ENCODE measurements at places on chromosomes 3 and 15.
A peak's percentile ranks its signal among the peaks of the same experiment; 100 is the strongest.

DNA sequence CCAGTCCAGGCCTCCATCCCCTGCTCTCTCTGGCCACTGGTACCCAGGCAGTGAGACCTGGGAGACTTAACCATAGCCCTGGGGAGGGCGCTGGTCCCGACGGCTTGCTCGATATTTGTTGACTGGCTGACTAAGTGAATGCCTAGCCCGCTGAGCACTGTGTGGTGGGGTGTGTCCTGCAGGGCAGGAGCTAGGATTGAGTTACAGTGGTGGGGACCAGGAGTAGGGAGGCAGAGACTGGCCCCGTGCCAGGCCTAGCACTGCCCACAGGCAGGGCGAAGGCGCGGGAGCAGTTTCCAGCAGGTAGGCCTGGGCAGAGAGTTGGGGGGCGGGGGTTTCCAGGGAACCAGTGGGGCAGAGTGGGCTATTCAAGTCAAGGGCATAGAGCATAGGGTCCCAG, at the start of gene VILL:
Gene VILL (plus strand): TSS at position 260 of the 400 bp plus-strand sequence. CDS start 2,887 bp downstream, outside the sequence.
- DNase-seq, result no peak

DNA sequence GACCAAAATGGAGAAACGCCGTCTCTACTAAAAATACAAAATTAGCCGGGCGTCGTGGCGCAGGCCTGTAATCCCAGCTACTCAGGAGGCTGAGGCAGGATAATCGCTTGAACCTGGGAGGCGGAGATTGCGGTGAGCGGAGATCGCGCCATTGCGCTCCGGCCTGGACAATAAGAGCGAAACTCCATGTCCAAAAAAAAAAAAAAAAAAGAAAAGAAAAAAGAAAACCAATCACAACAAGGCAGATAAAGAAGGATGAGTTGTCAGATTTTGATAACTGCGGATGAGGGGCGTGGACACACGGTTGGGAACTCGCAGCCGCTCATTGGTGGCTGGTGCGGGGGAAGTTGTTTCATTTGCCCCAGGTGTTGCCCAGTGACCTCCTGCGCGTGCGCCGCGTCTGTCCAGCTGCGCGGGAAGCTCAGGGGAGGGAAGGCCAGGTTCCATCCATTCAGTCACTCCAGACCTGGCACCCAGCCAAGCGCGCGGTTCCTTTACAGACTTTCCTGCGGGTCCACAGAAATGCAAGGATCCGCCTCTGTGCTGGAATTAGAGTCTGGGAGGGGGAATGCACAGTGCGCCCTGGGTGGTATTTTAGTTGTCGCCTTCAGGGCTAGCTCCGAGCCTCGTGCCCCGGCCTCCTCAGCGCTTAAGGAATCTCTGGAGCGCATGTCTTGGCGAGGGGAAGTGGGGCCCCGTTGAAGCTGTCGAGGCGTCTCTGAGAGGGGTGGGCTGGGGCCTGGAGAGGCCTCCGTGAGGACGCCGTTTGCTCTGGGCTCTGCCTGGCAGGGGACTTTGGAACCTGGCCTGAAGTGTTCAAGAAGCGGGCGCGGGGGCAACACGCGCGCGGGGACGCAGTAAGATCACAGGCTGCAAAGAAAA, 708 bp upstream of the GCHFR start:
- no peak for DNase-seq

GRCh38 chr3:38158472-38158871, 6.9 kb upstream of the OXSR1 start:
- DNase-seq, result no peak

GRCh38 chr3:155675094-155675493, 69.8 kb downstream of the PLCH1 start:
- DNase-seq, result no peak

- no peak for DNase-seq
Measured at GRCh38 chr3:31193871-31194270, 299.4 kb upstream of the GADL1 start.

GRCh38 chr15:39075311-39075710, 505.6 kb upstream of the THBS1 start:
- DNase-seq, result no peak

DNA sequence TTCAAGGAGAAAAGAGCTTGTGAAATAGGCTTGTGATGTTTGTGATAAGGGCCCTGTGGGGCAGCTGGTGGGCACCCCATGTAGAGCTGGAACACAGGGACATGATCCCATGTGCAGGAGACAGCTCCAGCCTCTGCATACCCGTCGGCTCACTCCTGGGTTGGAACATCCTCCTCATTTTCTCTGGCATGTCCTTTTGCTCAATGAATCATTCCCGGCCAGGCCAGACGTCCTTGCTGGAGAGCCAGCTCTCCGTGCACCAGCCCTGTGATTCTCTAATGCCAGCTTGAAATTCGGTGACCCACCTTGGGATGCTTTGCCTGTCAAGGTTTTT, 77.3 kb downstream of the SMAD3 start:
- no peak for DNase-seq

- DNase-seq, result no peak
Measured at GRCh38 chr15:52695154-52695553, 16.0 kb upstream of the ATOSA start.

DNA sequence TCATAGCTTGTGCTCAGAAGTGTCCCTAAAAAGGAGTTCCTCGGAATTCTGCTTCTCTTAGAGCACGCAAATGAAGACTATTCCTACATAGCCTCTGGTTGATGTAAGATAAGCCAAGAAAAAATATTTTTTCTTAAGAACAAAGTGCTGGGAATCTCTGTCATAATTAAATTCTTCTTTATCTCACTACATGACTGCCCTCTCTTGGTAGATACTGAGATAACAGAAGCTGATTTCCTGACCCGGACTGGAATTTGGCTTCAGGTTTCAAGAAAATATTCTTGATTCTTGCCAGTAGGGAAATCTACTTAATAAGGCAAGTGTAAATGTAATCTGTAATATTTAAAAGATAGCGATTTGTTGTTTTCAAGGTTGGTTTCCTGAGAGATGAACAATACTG, 31.3 kb upstream of the SETMAR start:
- DNase-seq, result no peak

- DNase-seq, result no peak
Measured at GRCh38 chr3:18195836-18196235, 229.3 kb downstream of the SATB1 start.

DNA sequence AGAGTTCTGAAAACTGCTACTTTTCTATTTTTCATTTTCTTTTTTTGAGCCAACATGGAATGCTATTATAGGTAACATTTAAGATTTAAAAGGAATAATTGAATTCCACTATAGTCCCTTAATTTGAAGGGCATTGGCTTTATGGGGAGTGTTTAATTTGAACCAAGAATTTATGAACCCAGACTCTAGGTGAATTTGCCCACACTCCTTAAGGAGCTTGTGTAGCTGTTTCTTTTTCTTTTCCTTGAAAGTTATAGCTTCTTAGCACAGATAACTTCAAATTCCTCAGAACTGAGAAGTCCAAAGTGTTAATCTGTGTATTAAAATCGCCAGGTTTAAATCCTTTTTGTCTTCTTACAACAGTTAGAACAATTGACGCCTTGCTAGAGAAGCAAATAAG, 4.7 kb upstream of the MEIS2 start:
- no peak for DNase-seq

- no peak for DNase-seq
Measured at GRCh38 chr3:18307529-18307928, 117.6 kb downstream of the SATB1 start.

- no peak for DNase-seq
Measured at GRCh38 chr3:153835540-153835939, 285.6 kb upstream of the ARHGEF26 start.

- peak; percentile 38 for DNase-seq
Measured at GRCh38 chr3:113659101-113659541, 37.3 kb downstream of the USF3 start.

GRCh38 chr3:171172070-171172469, 145.6 kb upstream of the SLC2A2 start:
- no peak for DNase-seq

DNA sequence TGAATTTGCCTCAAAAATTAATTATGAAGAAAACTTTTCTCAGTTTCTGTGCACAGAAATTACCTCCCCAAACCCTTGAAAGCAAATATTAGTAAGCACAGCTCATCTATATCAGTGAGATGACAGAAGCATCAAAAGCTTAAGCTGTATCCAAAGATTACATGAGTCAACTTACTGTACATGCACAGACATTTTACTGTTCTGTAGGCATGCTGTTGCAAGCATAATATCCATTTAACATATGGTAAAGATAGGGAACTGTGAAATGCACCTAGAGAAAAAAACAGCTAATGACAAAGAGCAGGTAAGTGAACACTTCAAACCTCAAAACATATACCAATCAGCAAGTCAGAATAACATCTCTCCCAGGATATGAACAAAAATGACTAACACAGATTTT, 20.9 kb downstream of the SHOX2 start:
- DNase-seq, result no peak

GRCh38 chr15:89822611-89822950, 7.9 kb upstream of the ANPEP start:
- no peak for DNase-seq

DNA sequence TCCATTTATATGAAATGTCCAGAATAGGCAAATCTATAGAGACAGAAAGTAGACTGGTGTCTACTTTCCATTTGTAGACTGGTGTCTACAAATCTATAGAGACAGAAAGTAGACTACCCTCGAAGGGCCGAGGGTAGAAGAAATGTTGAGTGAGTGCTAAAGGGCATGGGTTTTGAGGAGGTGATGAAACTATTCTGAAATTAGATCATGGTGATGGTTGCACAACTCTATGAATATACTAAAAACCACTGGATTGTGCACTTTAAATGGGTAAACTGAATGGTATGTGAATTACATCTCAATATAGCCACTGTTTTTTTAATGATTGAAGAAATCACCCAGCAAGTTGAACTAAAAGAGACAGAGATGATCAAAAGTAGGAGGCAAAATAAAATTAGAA, 27.9 kb downstream of the TP53BP1 start:
- no peak for DNase-seq

- DNase-seq, result no peak
Measured at GRCh38 chr3:129231331-129232119, 17.9 kb upstream of the COPG1 start.

- no peak for DNase-seq
Measured at GRCh38 chr3:151644020-151644620, 89.6 kb upstream of the AADACL2 start.

DNA sequence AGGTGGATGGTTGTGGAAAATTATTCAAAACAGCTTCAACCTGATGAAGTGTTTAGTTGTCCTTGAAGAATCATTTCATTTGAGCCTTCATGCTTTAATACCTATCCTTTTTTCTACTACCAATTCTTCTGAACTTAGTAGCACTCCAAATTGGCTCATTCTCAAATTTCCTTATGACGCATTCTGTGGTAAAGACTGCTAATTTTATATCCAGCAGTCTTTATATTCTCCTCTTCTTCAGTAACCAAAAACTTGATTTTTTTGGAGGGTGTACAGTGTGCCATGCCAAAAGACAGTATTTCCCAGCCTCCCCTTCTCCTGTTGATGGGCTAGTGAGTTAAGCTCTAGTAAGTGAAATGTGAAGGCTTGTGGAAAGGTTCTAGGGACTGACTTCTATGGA, 25.2 kb downstream of the CGNL1 start:
- DNase-seq, result no peak

DNA sequence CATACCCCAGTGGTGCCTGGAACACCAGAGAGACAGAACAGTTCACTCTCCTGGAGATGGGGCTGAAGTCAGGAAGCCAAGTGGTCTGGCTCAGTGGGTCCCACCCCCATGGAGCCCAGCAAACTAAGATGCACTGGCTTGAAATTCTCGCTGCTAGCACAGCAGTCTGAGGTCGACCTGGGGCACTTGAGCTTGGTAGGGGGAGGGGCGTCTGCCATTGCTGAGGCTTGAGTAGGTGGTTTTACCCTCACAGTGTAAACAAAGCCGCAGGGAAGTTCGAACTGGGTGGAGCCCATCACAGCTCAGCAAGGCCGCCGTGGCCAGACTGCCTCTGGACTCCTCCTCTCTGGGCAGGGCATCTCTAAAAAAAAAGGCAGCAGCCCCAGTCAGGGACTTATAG, 272.0 kb downstream of the KLF13 start:
- no peak for DNase-seq

All from NCI-H2081 treated with DMSO at 0.1 percent for 48 hours (cell line).